Activated CD4-positive, alpha-beta T cell treated with anti-CD3 and anti-CD28 coated beads, Interleukin-2, amount 10 ng/mL, durations not matched to agents 7 days and 5 days (primary cell): ENCODE measurements at places on chromosomes 4 and X. TPM values are rescaled to one million over a fixed set of nuclear protein-coding genes. Genes with fewer than 3 reads are reported as not detected.

The GAR1 gene
- 23.6 TPM for total RNA-seq

The SERPINA7 gene
- total RNA-seq: not detected

GRCh38 chrX:23844502-23845138 lies 61.6 kb downstream of the SAT1 start:
- no peak for DNase-seq

GRCh38 chr4:163922302-163922701 lies 427.8 kb downstream of the TMA16 start:
- DNase-seq: no peak

DNA sequence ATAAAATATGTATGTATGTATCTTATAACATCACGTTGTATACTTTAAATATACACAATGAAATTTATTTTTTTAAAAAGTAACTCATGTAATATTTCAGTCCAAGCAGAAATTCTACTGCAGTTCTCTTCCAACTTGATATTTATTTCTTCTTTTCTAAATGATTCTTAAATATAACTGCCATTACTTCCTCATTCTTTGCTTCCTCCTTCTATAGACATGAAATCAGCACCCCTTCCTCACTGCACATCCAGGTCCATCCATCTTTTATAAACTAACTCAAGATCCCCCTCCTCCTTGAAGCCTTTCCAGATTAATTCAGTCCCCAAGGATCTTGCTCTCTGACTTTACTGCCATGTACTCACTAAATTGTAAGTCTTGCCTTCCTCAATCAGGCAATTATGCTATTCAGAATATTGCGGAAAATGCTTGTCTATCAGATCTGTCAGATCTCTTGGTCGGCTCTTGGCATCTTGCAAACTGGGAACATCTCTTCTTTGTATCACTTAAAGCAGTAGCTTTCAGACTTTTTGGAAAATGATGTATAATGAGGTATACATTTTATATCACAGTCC lies 3.7 kb downstream of the GPRIN3 start:
- DNase-seq: no peak

- DNase-seq: no peak
Observed at GRCh38 chr4:109996526-109996925, 83.8 kb downstream of the EGF start.

- DNase-seq: no peak
Observed at GRCh38 chrX:133645977-133646718, 230.9 kb upstream of the GPC4 start.

DNA sequence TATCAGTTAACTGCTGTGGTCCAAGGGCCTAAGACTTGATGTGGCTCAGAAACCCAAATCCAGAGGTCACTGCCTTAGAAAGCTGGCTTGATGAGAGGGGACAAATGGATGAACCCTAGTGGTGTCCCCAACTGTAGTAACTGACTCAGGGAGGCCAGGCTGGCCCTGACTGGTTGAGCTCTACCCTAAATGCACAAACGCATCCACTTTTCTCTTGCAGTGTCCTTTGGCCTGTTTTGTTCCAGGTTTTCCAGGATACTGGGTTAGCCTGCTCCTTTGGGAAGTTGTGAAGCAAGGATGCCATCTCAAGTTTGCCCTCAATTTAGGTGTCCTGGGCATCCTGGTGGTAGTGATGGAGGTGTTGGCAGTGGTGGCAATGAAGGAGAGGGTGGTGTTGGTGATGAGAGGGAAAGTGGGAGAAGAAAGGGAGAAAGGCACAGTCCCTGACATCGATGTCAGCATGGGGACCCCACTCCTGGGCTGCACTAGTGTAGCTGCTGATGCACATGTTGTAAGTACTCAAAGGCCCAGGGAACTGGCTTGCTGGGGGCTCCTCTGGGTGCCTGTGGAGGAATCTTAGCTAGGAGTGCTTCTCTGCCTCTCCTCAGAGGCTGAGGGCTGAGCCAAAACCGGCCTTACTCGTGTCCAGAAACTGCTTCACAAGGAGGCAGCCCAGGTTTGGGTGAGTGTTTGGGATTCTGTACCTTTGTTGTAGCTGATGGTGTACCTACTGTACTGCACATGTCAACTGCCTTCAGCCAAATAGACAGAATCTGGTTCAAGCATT lies 2.9 kb upstream of the HAND2 start:
- no peak for DNase-seq
